ENCODE measurements at places on chromosomes 11 and 22. TPM values are rescaled to one million over a fixed set of nuclear protein-coding genes. Genes with fewer than 3 reads are reported as not detected.

MMP27 gene
- total RNA-seq: not detected

- DNase-seq: no peak
Observed at GRCh38 chr22:38202437-38203089, 769 bp downstream of the MAFF start.

DNA sequence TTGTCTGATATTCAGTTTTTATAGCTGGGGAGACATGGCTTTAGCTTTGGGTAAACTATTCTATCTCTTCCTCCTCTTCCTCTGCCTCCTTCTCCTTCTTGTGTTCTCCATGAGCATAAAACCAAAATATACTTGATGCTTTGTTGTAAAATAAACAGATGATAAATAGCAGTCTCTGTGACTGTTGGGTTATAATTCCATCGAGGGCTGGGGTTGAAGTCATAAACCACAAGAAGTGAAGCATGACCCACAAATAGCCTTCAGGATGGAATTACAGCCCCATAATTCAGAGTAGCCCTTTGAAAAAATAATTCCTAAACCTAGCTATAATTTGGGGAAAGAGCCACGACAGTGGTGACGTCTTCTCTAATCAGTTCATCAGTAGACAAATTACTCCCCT, 177.7 kb downstream of the SNX19 start:
- no peak for DNase-seq

MMP13 gene
- total RNA-seq: not detected

LPXN gene
- 5.3 TPM for total RNA-seq

- DNase-seq: no peak
Observed at GRCh38 chr11:79342686-79343085, 98.1 kb downstream of the TENM4 start.

GRCh38 chr22:31142285-31142684, 2.0 kb upstream of the PLA2G3 start:
- DNase-seq: no peak

UBQLNL gene
- total RNA-seq: 0.85 TPM
